ENCODE measurements at places on chromosomes 12 and 14.

DNA sequence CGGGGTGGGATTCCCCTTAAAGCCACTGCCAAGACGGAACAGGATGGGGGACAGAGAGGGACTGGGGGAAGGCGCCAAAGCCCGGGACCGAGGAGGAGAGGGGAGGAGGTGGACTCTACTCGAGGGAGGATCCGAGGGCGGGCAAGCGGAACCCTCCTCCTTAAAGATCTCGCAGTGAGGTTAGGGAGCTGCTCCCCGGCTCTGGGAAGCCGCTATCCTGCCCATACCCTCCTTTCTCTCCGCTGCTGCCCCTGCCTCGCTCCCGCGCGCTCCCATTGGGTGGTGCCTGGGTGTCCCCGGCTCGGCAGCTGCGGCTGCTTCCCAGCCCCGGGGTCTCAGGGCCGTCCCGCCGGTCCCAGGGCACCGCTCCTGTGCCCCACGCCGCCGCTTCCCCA lies 16.4 kb downstream of the KRT18 start:
- no peak for DNase-seq

- DNase-seq = no peak
Measured at GRCh38 chr12:32895688-32896431, 717 bp downstream of the PKP2 start.

DNA sequence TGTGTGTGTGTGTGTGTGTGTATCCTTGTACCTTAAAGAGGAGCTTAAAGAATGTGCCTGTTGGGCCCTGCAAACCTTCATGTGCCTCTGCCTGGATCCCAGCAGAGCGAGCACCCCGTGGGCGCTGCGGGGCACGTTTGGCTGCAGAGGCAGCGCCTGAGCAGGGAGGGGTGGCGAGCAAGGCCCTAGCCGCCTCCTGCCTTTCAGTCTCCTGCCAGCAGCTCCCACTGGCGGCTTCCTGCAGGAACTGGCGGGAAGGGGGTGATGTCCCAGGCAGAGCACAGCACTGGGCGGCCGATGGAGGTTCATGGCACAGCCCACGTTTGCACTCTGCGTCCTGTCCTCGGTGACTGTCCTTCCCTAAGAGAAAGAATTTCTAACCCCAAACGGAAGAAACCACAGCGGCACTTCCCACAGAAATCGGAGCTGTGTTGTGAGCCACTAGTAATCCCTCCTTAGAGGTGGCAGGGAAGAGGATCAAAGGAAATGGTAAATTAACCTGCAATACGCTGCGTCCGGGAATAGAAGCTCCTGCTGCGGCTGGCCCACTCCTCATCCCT lies 19.8 kb downstream of the ZBTB42 start:
- no peak for DNase-seq

- peak; percentile 70 for DNase-seq
Measured at GRCh38 chr12:12807970-12808702, 5.0 kb upstream of the DDX47 start.

DNA sequence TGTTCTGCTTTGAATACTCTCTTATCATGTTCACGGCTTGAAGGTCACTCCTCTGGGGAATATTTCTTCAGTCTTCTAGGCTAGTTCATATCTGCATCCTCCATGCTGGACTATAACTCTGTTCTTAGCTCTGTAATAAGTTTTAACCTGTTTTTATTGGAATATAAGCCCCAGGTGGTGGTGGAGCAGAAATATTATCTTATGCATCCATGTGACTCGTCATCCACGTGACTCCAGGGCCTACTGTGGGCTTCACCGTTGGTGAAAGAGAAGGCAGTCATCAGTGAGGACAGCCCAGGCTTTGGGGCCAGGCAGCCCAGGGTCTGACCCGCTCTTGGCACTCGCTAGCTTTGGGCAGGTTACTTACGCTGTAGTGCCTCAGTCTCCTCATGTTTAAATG lies 87.1 kb downstream of the ETNK1 start:
- no peak for DNase-seq
